ENCODE measurements at places on chromosomes 11 and 22.
A peak's percentile ranks its signal among the peaks of the same experiment; 100 is the strongest.

- no peak for DNase-seq
Observed at GRCh38 chr11:1759151-1759850, 4.4 kb downstream of the CTSD start.

GRCh38 chr11:87037450-87038234 is at the start of gene TMEM135:
TMEM135 (plus strand) TSS chr11:87037934; CDS start chr11:87038046, 112 bp downstream.
- peak; percentile 95 for DNase-seq

DNA sequence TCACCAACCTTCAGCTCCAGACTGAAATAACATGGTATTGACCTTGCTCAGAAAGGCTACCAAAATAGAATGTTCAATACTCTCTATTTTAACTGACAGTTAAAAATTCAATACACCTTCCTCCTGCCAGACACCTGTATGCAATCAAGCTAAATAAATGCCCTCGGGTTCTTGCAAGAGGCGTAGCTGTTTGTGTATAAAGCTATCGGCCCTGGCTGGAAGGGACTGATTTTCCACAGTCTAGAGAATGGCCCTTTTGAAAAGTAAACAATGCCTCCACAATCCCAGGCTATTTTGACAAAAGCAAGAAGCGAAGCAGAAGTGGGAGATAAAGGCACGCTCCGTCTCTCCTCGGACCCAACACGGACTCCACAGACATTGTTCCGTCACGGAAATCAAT is 791.2 kb downstream of the BRD1 start:
- no peak for DNase-seq

DNA sequence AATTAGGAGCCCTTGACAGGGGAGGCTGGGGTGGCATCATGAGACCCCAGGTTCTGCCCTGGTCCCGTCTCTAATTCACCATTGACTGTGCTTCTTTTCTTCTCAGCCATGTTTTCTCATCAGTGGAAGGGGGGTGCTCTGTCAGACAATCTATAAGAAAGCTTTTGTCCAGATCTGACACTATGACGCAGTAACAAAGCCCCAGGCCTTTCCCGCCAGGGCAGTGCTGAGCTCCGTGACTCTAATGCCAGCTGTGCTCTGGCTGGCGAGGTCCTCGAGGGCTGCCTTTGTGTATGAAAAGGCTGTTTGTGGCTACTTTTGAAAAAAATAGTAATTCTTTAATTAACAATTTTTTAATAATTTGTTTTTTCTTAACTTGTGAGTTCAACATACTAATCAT is 3.2 kb downstream of the CD6 start:
- DNase-seq, result no peak

DNA sequence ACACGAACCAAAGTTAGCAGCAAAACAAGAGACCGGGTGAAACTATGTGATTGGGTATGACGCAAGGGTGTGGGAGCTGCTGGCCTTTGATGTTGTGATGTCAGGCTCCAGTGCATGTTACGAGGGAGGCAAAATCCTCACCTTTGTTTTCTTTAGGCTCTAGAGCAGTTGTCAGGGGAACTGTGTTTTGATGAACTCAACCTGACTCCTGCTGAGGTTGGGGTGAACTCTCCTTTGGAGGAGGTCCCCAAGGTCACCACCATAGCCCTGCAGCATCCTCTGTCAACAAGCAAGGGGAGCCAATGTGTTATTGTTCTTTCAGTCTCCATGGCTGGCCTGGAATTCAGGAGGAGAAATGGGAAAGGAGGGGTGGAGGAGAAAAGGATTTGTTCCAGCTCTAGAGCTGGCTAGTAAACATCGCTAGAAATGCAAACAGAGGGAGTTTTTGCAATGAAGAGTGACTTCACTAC is 33.8 kb downstream of the RASSF10 start:
- DNase-seq, result peak; percentile 34

GRCh38 chr22:30556388-30556787 is 9.8 kb upstream of the SEC14L6 start:
- no peak for DNase-seq

DNA sequence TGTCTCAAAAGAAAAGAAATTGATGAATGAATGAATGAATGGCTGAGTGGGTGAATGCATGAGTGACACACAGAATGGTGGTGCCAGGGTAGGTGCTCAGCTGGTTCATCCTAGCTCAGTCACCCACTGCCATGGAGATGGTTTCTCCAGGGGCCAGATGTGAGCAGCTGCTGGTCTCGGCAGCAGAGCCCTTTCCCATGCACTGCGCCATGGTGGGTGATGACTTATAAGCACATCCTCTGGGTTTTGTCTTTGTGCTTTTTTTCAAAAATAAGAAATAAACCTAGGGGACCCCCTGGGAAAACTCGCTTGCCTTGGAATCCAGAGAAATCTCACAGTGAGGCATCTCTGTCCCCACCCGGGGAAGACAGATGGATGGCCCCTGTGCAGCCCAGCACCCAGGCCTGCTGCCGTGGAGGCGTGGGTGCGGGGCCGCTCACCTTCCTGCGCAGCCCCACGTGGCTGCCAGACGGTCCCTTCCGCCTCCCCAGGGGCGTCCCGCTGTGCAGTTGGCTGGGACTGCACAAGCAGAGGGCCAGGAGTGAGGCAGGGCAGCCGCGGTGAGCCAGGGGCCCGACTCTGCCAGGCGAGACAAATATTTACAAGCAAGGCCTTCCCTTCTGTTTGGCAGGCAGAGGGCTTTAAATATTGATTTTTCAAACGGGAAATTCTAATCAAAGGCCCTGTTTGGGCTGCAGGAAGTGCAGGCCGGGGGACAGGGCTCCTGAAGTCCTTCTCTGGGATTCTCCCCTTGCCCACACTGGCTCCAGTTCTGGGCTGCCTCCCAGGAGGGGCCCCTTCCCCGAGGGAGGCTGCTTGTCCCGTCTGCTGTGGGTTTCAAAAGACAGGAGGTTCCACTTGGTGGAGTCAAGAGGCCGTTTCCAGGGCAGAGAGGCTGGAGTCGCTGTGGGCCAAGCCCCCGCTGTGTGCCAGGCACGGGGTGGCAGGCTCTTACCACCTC is 24.3 kb downstream of the MPPED1 start:
- no peak for DNase-seq

All from T47D (cell line).